Activated naive CD8-positive, alpha-beta T cell treated with anti-CD3 and anti-CD28 coated beads, Interleukin-2, amount 10 ng/mL, durations not matched to agents 7 days and 5 days (primary cell): ENCODE measurements at places on chromosomes 13 and 19. TPM values are rescaled to one million over a fixed set of nuclear protein-coding genes. Genes with fewer than 3 reads are reported as not detected.

The BICRA gene
- total RNA-seq, result 22.6 TPM

The FBN3 gene
- 0.50 TPM for total RNA-seq

The BORCS8 gene
- 32.4 TPM for total RNA-seq

The SIX5 gene
- 1.8 TPM for total RNA-seq

The LRRC4B gene
- total RNA-seq, result not detected

The LGI4 gene
- total RNA-seq, result 0.44 TPM

The SGCG gene
- not detected for total RNA-seq

The GZMM gene
- 84.5 TPM for total RNA-seq

The PNMA8B gene
- total RNA-seq, result 0.23 TPM

The PSG2 gene
- not detected for total RNA-seq
